ENCODE measurements at places on chromosomes 3 and 15.

GRCh38 chr3:123816673-123817207, 67.4 kb downstream of the MYLK start:
- no peak for DNase-seq

DNA sequence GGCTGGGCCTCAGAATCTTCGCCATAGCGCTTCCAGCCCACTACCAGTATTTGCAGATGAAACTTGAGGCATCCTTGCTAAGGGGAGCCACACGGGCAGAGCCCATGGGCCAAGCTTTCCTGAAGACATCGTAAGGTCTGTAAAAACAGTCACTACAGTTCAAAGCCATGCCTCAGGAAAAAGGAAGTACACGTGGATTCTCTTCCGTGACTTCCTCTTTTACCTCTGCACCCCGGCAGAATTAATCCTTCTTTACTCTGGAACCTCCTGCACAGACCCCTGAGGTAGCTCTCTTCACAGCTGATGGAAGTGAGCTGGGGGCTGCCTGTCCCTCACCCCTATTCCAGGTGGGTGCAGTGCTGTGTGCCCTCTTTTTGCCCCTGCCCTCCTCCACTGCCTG, 129.2 kb downstream of the CHDH start:
- no peak for DNase-seq

GRCh38 chr3:69460034-69460433, 74.1 kb upstream of the FRMD4B start:
- DNase-seq: no peak

DNA sequence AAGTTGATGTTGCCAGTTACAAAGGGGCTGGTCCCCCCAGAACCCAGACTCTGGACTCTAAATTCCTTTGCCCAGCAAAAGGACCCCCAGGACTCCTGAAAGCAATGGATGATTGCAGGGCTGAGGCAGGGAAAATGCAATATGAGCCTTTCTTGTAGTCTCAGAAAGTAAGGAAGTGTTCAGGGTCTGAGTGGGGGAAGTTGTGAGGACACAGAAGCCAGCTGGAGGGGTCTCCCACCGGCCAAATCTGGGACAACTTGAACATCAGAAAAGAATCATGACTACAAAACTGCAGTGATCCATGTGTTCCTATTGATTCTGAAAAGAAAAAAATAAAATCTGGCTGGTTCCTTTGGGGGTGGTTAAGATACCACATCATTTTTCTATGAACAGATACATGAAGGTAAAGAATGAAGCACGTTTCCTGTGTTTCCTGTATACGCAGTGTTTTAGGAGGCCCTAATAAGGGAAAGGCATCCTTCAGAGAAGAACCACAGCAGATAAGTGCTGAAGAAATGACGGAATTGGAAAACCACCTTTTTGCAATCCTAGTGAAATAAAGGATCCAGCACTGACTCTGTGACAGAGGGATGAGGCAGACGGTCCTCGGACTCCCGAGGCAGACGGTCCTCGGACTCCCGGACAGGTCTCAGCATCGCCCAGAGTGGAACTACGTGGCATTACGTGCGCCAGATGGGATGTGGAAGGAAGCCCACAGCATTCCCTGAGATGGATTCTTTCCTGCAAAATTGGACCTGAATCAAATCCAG, 22.2 kb upstream of the GRIP2 start:
- no peak for DNase-seq

DNA sequence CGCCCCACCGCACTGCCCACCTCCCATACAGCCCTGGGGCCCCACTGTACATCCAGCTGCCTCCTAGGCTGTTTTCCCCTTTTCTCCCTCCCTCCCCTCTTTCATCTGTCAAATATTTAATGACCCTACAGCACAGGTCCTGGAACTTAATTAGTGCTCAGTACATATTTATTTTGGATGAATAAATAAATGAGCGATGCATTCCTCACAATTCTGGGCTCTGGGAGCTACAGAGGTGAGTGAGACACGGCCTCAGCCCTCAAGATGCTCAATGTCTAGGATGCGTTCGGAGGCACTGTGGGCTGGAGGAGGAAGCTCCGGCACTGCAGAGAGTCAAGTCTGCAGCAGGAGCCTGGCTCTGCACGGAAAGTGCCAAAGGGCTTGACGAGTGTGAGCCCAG, 175.0 kb downstream of the FAM43A start:
- DNase-seq: no peak

Measured in stimulated activated CD8-positive, alpha-beta memory T cell treated with anti-CD3 and anti-CD28 coated beads, Interleukin-7, amount 100 ng/mL, for 1 hour (primary cell).